Fibroblast of villous mesenchyme (primary cell): ENCODE measurements at places on chromosomes 7 and 10. TPM values are rescaled to one million over a fixed set of nuclear protein-coding genes. Genes with fewer than 3 reads are reported as not detected.

DNA sequence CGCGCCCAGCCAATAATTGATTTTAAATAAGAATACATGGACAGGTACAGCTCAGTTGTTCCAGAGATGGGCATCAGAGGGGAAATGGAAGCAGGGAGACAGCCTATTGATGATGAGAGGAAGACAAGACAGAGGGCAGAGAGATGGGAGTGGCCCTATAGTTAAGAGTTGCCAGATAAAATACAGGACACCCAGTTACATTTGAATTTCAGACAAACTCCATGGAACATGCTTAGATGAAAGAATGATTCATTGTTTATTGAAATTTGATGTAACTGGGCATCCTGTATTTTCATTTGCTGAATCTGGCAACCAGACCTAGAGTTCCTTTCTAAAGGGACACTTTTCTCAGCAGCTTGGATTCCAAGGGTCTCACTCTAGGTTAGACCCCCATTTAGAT lies 341.1 kb downstream of the FRMD4A start:
- no peak for DNase-seq

DNA sequence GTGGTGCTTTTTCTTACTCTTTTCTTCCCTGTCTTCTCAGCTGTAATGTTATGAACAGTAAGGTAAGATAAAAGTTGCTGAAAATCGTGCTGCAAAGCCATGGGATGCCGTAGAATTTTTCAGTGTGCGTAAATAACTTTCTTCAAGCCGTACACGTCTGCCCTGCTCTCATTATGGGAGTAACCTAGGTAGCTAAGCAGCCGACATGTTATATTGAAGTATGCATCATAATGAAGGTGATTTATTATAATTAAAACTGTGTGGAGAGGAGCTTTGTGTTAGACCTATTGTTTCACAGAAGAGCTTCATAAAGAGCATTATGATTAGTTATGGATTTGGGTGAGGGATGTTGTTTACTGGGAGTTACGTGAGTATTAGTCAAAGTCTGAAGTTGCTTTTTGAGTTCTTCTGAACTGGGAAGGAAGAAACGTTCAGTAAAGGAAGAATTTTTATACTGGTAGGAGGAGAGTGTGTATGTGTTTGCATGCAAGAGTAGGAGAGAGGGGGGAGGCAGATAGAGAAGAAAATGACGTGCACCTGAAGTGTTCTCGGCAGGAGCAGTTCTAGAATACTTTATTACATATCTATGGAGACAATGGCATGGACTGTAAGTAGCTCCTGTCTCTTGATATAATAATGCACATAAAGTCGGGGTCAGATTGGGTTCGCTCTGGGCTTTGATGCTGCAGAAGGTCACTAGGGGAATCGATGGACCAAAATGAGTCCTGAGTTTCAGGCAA lies 56.3 kb downstream of the POU6F2 start:
- DNase-seq: no peak

The C10orf62 gene
- total RNA-seq: not detected in 2 replicates

The LIPM gene
- total RNA-seq: not detected in 2 replicates

DNA sequence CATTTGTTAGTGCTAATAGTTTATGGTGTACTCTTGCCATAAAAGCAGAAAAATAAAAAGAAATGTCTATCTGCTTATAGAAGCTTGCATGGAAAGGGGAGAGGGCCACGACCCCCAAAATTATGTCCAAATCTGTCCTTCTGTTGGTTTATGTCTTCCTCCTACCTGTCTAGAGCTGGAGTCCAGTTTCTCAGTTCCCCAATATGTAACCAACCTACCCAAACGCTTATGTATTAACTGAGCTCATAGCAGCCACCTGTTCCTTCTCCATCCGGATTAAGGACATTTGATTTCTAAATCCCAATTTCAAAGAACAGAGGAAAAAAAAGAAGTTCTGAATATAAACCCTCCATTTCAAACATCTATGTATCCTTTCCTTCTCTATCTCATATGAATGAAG lies 30.3 kb upstream of the TPK1 start:
- no peak for DNase-seq

The EN2 gene
- under 0.01 TPM in 1 of 2 replicates, not detected in the other for total RNA-seq

The HECW1 gene
- total RNA-seq: 1.7 and 3.2 TPM in 2 replicates

The ZKSCAN5 gene
- 11.6 and 17.7 TPM in 2 replicates for total RNA-seq

DNA sequence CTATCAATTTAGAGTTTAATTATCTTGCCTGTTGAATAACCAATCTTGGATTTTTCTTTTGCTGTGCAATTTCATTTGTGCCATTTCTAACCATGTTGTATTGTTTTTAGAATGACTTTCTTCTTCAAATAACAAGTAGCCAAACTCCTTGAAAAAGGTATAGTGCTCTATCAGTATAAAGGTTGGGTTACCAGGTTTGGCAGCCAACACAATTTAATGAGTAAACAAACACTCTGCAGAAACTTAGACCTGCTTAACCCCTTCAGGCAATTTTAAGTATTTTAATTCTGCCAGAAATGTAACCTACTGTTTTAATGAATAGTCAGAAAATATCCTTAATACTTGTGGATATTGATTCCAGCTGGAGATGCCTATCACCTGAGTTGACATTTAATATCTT lies 299.8 kb downstream of the ARL4A start:
- DNase-seq: no peak

The PNLIPRP3 gene
- total RNA-seq: not detected in 2 replicates

GRCh38 chr7:76409537-76409936 lies at the start of gene SSC4D:
TSS of gene SSC4D (minus strand) at chr7:76409697. CDS start at chr7:76404439, 5,258 bp downstream.
- no peak for DNase-seq

DNA sequence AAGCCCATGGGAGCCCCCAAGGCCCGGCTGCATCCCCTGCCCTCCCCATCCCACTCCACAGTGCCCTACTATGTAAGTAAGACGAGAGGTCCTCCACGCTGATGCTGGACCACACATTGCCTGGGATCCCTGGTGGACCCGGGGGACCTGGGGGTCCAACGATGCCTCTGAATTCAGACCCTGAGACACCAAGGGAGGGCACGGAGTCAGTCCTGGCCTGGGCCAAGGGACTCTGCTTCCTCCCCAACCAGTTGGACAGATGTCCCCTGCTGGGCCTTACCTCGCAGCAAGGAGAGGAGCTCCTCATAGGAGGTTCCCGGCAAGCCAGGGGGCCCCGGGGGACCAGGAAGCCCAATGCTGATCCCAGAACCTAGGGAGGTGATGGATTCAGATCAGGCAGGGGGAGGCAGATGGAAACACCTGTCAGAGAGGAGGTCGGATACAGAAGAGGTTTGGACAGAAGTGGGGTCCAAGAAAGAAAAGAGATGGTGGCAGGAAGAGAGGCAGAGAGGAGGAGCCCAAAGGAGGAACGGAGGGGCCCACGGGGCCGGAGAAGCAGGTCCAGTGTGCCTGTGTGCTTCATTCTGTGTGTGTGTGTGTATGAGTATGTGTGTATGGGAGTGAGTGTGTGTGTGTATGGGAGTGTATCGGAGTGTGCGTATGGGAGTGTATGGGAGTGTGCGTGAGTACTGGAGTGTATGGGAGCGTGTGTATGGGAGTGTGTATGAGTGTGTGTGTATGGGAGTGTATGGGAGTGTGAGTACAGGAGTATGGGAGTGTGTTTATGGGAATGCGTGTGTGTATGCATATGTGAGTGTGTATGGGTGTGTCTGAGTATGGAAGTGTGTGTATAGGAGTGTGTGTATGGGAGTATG lies 50.2 kb downstream of the COL17A1 start:
- no peak for DNase-seq

DNA sequence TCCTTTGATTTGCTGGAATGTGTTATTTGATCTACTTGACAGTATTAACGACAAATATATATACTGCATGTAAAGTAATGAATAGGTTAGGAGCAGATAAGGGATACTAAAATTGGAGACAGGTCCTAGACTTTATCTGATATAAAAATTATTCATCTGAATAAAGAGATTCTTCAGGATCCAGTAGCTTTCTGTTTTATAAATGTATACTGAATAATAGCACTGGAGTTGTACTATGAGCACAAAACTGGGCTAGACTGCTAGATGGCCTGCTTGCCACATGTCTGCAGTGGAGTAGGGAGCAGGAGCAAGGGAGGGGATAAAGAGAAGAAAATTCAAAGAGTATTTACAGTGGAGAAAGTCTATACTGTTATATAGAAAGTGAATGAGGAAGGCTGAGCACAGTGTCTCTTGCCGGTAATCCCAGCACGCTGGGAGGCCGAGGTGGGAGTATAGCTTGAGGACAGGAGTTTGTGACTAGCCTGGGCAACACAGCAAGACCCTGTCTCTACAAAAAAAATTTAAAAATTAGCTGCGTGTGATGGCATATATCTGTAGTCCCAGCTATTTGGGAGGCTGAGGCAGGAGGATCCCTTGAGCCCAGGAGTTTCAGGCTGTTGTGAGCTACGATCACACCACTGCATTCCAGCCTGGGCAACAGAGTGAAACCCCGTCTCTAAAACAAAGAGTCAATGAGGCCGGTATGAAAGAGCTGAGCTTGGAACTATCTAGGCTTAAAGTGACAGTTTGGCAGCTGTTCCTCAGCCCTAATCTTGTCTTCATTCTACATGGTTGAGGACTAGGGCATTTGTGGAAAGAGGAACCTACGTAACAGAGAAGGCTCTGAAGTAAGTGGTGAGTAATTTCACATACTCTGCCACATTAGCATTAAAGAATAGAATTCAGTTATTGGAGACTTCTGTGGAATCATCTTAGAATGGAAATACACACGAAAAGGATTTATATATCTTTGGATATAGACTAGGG lies 41.8 kb downstream of the CD36 start:
- no peak for DNase-seq

GRCh38 chr7:66238773-66239466 lies 33.8 kb downstream of the TPST1 start:
- DNase-seq: no peak

DNA sequence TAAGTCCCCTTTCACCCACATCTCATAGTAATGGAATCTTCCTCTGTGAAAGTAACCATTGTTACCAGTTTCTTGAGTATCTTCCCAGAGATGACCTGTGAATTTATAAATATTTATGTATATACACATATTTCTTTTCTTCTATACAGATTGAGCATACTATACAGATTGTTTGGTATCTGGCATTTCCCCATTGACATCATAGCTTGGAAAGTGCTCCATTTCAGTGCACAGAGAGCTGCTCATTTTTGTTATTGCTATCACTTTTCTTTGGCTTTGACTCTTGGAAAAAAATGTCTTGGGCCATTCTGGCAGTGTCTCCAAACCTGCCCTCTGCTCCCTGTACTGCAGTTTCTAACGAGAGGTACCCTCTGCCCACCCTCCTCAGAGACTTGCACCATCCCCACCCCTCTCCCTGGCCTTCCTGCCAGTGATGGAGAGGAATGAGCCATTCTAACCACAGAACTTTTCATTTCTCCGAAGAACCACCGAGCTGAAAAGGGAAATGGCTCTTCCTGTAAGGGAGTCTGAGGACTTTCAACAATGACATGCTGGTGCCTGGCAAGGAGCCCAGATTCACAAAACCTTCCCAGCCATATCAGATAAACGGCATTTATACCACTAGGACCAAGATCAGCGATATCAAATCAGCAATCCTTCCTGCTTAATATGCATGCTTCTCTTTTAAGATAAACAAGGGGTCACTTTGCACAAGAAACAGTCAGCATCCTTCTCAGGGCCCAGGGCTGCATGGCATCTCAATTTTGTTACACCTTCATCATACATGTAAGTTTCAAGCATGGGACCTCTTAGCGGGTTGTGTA lies 19.7 kb upstream of the CCSER2 start:
- peak; percentile 49 for DNase-seq

- DNase-seq: no peak
Observed at GRCh38 chr10:31359979-31360378, 41.0 kb downstream of the ZEB1 start.
